ENCODE measurements at places on chromosomes 6 and 20.

DNA sequence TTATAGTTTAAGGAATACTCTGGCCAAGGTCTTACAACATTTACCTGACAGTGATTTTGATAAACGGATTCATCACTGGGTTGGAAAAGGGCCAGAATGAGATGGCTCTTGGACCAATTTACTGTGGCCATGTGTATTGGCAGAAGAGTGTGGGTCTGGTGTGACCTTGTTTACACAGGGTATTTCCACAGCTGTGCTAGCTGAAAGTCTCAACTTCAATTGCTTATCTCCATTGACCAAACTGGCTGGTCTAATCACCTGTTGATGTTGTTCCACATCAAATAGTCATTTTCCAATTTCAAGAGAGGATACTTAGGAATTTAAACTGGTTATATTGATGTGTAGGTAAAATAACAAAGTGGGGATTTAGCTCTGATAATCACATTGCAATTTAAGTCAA is 501.6 kb upstream of the MAP3K7 start:
- DNase-seq = no peak

DNA sequence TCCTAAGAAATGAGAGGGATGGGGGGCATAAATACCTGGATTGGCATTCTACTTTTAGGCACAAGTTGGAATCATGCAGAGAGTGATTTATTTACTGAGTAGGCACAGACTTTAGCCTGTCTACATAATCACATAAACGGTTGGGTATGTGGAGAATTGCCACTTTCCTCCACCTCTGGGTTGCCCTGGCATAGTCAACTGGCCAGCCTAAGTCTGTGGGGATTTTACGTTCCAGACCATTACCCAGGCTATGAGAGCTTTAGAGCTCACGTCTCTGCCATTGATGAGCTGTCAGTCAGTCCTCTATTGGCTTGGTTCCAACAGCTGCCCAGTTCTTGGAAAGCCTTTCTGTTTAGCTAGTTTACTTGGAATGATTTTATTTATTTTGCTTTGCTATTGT is 5.0 kb upstream of the BHLHE23 start:
- no peak for DNase-seq

GRCh38 chr6:12113190-12113577 is 101.1 kb downstream of the HIVEP1 start:
- DNase-seq = no peak

- no peak for DNase-seq
These were observed 25.7 kb downstream of the HMGN3 start for GRCh38 chr6:79208816-79209215.

GRCh38 chr20:57587989-57588377 is 27.1 kb downstream of the PCK1 start:
- DNase-seq = no peak

DNA sequence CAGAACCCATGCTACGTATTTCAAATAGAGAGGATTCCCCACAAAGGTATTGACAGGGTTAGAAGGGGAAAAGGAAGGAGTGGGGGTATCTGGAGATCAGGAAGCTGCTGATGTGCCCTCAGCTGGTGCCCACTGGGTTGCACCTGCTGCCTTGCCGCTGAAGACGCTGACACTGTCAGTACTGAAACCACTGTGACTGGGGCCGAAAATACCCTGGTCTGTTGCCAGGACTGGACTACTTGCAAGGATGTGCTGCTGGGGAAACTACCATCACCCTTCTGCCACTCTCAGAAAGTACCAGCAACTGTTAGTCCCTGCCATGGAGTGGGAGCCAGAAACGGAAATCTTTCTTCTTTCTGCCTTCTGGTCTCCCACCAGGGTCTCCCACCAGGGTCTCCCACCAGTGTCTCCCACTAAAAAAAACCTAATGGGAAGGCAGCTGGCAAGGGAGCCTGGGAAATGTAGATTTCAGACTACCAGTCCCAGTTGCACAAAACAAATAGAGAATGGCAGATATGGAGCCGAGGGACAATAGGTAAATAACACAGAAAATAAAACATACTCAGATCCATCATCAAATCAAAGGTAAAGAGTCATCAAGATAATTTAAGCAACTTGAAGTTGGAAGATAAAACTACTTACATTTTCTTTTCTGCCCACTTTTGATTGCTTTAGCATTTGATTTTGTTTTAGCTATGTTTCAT is 204.8 kb downstream of the TPBG start:
- DNase-seq = no peak

DNA sequence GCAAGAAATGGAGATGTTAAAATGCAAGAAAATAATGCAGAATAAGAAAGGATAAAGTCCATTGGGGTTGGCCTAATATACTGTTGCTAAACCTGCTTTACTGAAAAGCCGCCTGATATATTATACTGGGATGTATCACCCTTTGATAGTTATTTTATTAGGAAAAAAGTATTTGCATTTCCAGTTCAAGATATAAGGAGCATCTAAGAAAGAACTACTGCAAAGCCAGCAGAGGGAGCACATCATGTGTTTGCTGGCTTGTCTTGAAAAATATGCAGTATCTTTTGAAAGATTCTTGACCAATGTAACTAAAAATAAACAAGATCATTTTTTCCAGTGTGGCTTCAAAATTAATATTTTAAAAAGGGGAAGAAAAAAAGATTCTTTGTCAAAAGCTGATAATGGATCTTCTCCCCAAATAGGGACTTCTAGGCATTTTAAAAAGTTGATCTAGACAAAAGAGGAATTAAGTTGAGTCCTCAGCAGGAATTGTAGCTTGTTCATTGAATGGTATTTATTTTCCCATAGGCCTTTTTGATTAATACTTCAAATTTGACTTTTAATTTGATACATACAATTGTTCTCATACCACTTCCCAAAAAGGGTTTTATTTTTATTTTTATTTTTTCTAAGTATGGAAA is 214.9 kb downstream of the ZFAND3 start:
- DNase-seq = no peak

- DNase-seq = no peak
These were observed 6.5 kb upstream of the TFAP2A start for GRCh38 chr6:10421158-10421920.

- no peak for DNase-seq
These were observed 27.3 kb downstream of the ADGRF5 start for GRCh38 chr6:46894433-46894832.

DNA sequence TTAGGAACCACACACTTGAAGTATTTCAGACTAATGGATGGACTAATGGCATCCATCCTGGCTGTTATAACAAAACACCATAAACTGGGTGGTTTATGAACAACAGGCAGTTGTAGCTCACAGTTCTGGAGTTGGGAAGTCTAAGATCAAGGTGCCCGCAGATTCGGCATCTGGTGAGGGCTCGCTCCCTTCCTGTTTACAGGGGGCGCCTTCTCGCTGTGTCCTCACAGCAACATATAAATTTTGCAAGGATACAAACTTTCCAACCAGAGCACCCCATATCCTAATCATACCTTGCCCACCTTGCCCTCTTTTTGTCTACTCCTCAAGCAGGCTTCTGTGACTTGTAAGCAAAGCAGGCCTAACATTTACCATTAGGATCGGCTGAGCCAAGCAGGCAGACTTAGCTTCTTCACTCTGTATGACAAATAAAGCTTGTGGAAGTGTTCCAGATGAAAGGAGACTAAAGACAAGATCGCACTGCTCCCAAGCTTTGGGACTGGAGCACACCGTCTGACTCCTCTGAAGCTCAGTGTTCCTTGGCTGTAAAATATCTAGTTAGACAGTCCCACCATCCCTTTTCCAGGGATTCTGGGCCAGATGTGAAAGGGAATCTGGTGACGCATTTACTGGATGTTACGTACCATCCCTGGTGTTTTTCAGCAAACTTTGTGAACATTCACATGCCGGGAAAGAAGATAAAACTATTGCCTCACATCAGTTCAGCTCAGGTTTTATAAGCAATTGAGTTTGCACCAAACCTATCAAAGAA is 34.9 kb downstream of the GFOD1 start:
- no peak for DNase-seq

DNA sequence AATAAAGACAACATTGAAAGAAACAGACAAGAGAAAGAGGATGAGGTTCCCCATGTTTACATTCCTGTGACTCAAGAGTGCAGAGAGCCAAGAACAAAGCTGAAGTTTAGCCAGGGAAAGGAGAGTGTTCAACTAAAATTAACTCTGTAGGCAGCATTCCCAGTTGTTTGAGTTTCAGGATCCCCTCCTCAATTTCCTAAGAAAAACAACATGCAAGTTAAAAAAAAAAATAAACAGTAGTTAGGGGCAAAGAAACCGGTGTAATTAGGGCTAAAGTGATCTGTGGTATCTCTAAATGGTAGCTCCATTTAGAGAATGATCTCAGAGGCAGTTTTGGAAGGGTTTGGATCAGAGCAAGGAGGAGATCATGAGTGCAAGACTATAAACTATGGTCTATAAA is 30.9 kb upstream of the RAB23 start:
- DNase-seq = no peak

DNA sequence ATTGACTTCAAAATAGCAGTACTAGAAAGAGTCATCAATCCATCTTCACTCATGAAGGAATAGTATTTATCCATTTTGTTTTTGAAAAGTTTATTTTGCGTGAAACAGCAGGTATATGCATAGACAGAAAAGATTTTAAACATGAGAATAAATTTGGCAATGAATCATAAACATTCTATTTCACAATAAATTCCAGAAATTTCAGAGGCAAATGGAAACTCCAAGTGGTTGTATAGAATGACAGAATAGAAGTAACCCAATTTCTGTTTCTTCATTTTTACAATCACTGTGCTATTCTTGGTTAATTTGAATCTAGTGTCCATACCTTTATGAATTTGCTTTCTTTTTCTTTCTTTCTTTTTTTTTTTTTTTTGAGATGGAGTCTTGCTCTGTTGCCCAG is 173.0 kb upstream of the ECI2 start:
- no peak for DNase-seq

All from stimulated activated naive CD4-positive, alpha-beta T cell treated with Interleukin-2 at 50 U/mL for 16 hours (primary cell).